Activated naive CD4-positive, alpha-beta T cell (primary cell): ENCODE measurements at places on chromosomes 7 and 10.

DNA sequence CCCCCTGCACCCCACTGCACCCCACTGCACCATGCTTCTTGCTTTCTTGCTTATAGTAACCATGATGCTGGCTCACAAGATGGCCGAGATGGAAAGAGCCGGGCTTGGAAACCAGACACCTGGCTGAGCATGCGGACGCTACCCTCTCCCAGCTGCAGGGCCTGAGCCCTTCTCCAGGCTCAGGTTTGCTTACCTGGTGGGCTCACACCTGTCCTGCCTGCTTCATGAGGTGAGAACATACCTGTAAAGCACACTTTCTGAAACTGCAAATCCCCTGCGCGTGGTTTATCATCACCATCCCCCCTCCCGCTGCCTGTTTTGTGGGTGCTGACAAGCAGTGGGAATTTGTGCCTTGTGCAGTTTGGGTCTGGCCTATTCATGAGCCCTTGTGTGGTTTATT, 302.7 kb downstream of the GLRX3 start:
- DNase-seq, result no peak

DNA sequence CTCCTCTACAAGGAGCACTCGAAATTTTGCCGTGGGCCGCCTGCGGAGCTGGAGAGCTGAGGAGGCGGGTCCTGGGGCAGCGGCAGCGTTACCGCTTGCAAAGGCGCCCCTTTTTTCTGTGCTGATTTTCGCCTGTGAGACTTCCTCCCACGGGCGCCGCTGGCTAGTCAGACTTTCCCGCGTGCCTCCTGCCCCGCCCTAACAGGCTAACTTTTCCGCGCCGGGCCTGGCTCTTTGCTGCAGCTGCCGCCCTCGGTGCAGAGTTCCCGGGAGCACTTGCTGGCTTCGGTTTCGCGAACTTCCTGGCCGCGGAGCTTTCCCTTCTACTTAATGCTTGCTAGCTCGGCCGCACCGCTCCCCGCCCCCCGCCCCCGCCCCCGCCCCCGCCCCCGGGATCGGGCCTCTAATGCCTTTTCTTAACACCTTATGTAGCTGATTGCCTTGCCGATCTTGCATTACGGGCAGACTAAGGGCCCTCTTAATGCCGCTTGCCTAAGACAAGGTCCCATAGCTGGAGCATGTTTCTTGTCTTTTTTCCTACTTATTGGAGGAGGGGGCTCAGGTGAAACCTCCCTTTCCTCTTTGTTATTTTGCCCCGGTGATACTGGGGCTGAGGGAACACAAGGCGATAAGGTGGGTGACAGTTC, 37.9 kb upstream of the RASGEF1A start:
- peak; percentile 33 for DNase-seq

DNA sequence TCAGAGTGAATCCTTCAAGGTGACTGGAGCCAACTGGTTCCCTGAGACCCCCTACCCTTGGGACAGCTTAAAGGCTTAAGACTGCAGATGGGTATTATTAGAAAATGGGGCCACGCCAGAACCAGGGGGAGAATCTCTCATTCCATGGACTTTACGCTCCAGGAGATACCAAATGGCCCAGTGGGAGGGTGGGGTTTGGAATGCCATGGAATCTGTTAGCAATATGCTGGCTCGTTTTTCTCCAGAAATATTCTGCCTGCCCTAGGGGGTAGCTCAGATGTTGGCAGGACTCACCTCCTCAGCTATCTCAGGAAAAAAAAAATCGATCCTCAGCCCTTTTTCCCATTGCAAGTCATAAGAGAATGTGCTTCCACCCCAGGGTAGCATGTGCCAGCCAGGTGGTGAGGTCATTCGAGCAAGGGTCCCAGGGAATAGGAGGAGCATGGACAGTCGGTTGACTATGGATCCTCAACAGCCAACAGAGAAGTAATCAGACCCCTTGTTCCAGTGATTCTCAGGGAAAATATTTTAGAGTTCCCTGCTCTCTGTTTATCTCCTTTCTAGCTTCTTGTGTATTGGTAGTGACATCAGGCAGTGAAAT, 22.9 kb downstream of the SVIL start:
- DNase-seq, result no peak

DNA sequence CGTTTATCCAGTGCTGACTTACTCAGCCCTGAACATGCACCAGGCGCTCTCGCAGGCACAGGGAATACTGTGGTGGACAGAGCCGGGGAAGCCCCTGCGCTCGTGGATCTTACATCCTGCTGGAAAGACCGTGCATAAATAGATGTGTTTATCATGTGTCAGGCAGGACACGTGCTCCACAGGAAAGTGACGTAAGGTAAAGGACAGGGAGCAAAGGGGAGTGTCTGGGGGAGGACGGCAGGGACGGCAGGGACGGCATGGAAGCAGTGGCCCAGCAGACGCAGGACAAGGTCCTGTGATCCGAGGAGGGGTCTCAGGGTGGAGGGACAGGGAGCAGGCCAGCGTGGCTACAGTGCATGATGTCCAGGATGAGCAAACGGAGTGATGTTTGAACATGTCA, 410.5 kb downstream of the PAXIP1 start:
- DNase-seq, result no peak

DNA sequence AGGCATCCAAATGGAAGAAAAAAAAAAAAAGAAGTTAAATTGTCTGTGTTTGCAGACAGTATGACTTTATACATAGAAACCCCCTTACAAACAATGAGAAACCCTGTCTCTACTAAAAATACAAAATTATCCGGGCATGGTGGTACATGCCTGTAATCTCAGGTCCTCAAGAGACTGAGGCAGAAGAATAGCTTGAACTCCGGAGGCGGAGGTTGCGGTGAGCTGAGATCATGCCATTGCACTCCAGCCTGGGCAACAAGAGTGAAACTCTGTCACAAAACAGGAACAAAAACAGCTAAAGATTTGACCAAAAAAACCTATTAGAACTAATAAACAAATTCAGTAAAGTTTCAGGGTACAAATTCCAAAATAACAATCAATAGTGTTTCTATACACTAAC, 385.8 kb upstream of the GRM3 start:
- DNase-seq, result no peak

DNA sequence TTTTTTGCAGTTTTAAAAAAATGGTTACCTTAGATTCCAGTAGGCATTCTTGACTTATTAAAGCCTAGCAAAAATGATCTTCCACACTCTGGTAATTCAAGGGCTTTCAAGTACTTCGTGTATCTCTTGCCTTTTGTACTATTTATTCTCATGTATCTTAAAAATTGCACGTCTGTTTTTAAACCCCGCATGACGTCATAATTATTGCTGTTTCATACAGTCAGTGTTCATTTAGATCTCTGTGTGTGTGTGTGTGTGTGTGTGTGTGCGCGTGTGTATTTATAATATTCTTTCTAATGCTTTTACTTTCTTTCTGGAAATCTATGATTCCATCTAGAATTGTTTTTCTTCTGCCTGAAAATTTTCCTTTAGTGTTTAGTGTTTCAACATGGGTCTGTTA, 234.2 kb downstream of the CCSER2 start:
- DNase-seq, result no peak

DNA sequence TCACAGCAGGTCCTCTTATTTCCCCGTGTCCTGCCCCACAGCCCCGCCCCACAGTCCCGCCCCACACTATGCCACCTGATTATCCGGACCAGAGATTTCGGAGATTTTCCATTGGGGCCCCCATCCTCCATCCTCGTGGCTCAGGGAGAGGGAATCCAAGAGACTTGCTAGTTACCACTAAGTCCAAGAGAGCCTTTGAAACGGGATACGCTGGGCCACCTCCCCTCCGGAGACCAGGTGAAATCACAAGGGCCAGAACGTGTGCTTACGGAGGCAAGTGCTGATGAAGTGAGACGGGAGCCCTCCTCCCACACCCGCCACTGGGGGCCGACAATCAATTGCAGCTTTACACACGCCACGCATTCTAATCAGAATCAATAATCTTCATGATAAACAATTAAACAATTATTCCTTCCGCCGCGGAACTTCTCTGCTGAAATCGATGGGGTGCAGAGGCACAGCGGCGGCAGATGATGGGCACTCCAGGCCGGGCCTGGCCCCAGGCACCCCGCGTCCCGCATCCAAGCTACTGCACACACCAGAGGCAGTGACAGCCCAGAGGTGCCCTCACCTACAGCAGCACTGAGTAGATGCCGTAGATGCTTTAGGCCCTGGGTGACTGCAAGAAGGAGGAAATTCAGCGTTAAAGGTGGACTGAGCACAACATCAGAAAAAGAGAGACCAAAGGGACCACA, 534.0 kb upstream of the FOXK1 start:
- no peak for DNase-seq

- no peak for DNase-seq
Measured at GRCh38 chr7:23544913-23545354, 13.2 kb upstream of the TRA2A start.

- no peak for DNase-seq
Measured at GRCh38 chr7:71016401-71016800, 115.5 kb upstream of the GALNT17 start.

- DNase-seq, result no peak
Measured at GRCh38 chr10:44961230-44961571, 1.6 kb downstream of the RASSF4 start.

GRCh38 chr7:23333671-23334246, 34.6 kb downstream of the MALSU1 start:
- no peak for DNase-seq

- DNase-seq, result no peak
Measured at GRCh38 chr7:50774319-50774718, 8.4 kb downstream of the GRB10 start.

GRCh38 chr10:6333086-6333485, 130.4 kb downstream of the PFKFB3 start:
- no peak for DNase-seq

DNA sequence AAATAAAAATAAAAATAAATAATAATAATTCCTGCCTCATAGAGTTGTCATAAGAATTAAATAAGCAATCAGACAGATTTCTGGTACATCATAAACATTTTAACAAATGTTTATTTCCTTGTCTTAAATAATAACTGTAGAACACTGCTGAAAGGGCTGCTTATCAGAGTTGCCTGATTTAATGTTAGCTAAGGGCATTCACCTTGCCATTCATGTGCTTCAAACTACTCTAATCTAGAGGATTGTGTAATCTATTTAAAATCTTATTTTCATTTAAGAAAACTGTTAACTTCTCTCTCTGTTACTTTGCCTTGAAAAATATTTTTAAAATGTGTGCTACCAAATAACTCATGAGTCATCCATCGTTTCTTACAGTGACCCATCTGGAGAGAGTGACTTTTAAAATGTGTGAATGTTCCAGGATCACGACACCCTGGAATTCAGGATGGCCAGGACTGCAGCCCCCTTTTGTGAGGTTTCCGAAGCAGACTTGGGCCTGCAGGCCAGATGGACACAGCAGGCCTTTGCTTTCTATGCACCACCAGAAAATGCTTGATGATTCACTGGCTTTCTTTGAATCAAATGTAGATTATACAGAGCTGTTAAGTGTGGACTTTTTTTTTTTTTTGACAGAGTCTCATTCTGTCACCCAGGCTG, 109.1 kb upstream of the TNS3 start:
- DNase-seq, result no peak

DNA sequence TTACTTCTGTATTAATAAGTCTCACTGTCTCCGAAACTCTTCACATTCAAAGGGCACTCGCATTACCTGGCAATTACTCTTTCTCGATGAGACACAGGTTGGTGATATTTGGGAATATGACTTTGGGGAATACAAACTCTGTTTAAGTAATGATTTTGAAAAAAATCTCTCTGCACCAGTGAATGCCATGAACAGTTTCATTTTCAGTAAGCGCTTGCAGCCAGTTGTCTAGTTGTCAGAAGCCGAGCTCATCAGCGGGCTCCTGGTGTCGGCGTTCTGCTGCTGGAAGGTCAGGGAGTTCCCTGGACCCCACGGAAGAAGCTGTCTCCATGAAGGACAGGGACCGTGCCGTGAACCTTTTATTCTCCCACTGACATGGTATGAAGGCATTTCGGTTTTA, 57.7 kb downstream of the PTPRE start:
- DNase-seq, result no peak

DNA sequence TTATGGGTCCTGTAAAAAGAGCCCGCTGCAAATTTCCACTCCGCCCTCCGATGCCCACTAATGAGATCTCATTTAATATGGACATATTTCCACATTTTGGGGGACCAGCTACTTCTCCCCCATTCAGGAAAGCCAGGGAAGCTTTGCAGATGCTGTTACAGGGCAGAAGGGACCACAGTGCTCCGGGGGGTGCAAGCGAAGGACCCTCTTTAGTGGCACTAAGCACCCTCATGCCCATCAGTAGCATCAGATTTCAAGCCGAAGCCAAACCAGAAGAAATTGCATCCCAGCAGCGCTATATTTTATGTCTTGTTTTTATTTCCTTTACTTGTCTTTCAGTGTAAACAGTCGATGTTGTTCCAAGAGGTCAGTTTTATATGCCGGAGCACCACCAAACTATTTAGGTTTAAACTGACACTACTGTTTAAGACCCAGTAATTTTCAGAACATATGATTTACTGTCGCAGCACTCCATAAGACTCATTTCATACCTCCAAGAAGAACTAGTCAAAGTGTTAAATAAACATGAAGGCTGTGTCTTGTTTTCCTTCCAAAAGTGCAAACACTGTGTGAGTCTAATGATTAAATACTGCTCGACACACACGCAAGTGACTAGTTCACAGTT, 122.2 kb upstream of the MGMT start:
- DNase-seq, result no peak
